ENCODE measurements at places on chromosomes 1 and 21.
A peak's percentile ranks its signal among the peaks of the same experiment; 100 is the strongest.

DNA sequence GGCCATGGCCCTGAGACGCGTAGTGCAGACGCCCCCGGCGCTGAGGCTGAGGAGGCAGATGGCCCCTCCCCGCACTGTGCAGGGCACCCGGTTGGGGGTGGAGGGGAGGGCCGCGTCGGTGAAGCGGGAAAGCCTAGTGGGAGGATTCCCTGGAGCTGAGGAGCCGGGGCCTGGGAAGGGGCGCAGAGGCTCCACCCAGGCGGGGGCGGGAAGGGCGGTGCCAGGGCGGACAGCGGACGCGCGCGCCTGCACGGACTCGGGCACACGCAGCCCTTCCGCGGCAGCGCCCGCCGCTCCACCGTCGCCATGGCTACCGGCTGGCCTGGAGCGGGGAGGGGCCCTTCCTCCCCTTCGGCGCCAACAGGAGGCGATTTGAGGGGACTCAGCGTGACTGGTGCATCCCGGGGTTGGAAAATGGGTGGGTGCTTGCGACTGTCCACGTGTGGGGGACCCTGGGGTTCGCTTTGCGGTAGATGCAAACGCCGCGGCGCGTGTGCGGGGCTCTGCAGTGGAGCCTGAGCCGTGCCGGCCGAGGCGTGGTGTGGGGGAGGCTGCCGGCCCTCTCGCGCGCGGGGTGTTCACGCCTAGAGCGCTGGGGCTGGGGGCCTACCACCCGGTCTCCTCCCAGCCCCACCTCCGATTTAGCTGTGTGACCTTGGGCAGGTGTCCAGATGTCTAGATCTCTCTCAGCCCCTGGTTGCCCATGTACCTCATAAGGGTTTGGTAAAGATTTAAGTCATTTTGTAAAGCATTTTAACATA lies 35.1 kb downstream of the PTPRF start:
- no peak overlapping the region for H3K27ac ChIP-seq
- H3K36me3 ChIP-seq, result peaks cover 2% of the 10 kb centered on the region
- peak; percentile 83 for DNase-seq
- no peak overlapping the region for H3K4me3 ChIP-seq

DNA sequence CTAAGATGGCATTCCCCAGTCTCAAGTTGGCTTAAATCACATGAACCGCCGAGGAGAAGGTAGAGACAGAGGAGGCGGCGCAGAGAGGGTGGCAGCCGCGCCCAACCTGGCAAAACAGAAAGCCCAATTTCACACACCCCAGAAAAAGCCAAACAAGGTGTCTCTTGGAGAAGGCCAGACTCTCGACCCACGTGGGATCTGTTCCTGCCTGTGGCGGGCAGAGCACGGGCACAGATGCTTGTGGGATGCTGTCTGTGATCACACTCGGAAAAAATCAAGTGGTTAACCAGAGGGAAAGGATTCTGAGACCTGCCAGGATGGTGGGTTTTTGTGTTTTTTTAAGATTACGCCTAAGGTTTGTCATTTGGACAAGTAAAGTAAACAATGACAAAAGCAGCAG lies 80.7 kb downstream of the MRPL37 start:
- H3K4me1 ChIP-seq, result peaks cover 5% of the 10 kb centered on the region
- no peak overlapping the region for H3K4me3 ChIP-seq
- peaks cover 7% of the 10 kb centered on the region for H3K36me3 ChIP-seq

DNA sequence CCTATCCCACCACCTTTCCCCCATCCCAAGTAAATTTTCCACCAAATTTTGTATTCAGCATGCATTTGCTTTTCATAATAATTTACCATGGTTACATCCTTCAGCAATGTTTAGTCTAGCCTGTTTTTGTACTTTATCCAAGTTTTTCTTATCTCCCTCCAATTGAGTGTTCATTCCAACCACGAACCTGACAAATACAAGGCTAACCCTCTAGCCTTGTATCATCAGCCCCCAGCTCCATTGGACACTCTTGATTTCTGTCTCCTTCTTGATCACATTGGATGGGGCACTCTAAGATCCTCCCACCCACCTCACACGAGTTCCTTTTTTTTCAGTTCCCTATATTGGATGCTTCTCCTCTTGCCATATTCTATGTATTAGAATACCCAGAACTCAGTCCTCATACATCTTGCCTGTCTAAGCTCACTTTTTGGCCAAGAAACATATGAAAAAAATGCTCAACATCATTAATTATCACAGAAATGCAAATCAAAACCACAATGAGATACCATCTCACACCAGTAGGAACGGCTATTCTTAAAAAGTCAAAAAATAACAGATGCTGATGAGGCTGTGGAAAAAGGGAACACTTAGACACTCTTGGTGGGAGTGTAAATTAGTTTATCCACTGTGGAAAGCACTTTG lies 40.5 kb upstream of the SLC35F3 start:
- H3K27ac ChIP-seq, result no peak overlapping the region
- no peaks in the 10 kb centered on the region for H3K27me3 ChIP-seq
- H3K36me3 ChIP-seq, result no peaks in the 10 kb centered on the region
- DNase-seq, result no peak

DNA sequence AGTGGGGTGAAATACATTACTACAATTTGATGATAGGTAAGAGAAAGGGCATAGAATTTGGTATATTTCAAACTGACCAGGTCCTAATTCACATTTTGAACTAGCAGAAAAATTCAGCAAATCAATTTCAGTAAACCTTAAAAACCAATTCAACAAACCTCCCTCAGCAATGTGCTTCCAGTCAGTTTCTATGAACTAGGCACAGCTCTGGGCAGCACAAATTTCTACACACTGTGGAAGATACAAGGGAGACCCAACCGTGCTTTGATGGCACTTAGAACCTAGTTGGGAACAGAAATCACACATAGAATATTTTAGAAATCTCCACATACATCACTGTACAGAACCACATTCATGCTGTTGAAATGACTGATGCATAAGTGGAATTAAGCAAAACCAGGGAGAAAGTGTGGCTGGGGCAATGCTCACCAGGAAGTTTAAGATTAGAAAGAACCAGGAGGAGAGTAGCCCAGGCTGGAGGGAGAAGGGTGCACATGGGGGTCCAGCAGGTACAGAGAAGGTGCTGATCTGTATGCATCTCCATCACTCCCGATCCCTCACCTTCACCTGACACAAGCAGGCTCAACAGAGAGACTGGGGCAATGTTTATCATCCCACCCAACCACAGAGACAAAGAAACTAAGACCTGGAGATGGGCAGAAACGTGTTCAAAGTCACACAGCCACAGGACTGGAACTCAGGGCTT lies 14.8 kb downstream of the C1orf226 start:
- H3K4me1 ChIP-seq, result peaks cover 14% of the 10 kb centered on the region
- no peaks in the 10 kb centered on the region for H3K27me3 ChIP-seq

- no peaks in the 10 kb centered on the region for H3K27me3 ChIP-seq
- no peak overlapping the region for H3K27ac ChIP-seq
- peak; percentile 18 for DNase-seq
- H3K4me1 ChIP-seq, result no peaks in the 10 kb centered on the region
Measured at GRCh38 chr1:165143437-165144065, 213.0 kb downstream of the LMX1A start.

DNA sequence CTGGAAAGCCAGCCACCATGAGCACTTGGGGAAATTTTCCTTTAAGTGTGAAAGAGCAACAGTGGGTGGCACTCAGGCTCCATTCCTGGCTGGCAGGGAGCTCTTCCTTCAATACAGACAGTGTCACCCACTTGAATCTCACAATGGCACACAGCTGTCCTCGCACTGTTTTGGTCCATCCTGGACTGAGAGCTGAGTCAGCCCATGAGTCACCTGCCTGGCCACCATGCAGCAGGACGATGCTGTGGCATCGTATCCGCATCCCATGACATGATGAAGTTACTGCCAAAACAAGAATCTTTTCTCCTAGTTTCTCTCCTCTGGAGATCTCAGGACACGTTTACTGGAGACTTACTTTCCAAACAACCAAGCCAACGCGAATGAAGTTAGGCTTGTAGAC lies 6.0 kb downstream of the TMPRSS2 start:
- H3K4me1 ChIP-seq, result no peaks in the 10 kb centered on the region
- no peak for DNase-seq
- H3K27me3 ChIP-seq, result no peaks in the 10 kb centered on the region
- H3K27ac ChIP-seq, result no peak overlapping the region

- H3K4me3 ChIP-seq, result no peak overlapping the region
- DNase-seq, result no peak
- H3K27me3 ChIP-seq, result no peaks in the 10 kb centered on the region
- no peaks in the 10 kb centered on the region for H3K4me1 ChIP-seq
- H3K36me3 ChIP-seq, result no peaks in the 10 kb centered on the region
Measured at GRCh38 chr1:77081834-77082233, 137.4 kb downstream of the PIGK start.

DNA sequence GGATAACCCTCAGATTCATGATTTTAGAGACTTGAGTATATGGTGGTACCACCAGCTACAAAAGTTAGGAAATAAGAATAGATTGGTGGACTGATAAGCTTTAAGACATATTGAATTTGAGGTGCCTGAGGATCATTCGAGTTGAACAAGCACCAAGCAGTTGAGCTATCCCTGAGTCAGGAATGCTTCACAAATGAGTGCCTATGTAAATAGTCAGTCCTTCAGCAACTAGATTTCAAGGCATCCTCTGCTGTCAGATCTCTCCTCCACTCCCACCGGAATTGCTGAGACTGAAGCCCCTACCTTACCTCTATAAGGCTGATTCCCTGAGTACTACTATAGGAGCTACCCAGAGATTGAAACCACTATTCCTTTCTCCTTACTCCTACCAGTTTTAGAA lies 7.1 kb downstream of the BTF3L4 start:
- no peaks in the 10 kb centered on the region for H3K4me1 ChIP-seq
- DNase-seq, result no peak
- H3K36me3 ChIP-seq, result peaks cover 5% of the 10 kb centered on the region
- no peak overlapping the region for H3K27ac ChIP-seq

GRCh38 chr1:39990428-39990827 lies 35.5 kb downstream of the MFSD2A start:
- H3K4me3 ChIP-seq, result no peak overlapping the region
- no peaks in the 10 kb centered on the region for H3K27me3 ChIP-seq
- H3K4me1 ChIP-seq, result no peaks in the 10 kb centered on the region
- no peak overlapping the region for H3K27ac ChIP-seq

- peaks cover 4% of the 10 kb centered on the region for H3K4me1 ChIP-seq
- DNase-seq, result no peak
- no peaks in the 10 kb centered on the region for H3K36me3 ChIP-seq
- no peak overlapping the region for H3K27ac ChIP-seq
- H3K27me3 ChIP-seq, result no peaks in the 10 kb centered on the region
- no peak overlapping the region for H3K4me3 ChIP-seq
Measured at GRCh38 chr1:20381045-20381641, 90.5 kb downstream of the VWA5B1 start.

GRCh38 chr1:944341-945325 lies 14.4 kb downstream of the NOC2L start:
- DNase-seq, result no peak
- peaks cover 5% of the 10 kb centered on the region for H3K36me3 ChIP-seq
- no peaks in the 10 kb centered on the region for H3K27me3 ChIP-seq

- no peak overlapping the region for H3K27ac ChIP-seq
- no peak overlapping the region for H3K4me3 ChIP-seq
- no peaks in the 10 kb centered on the region for H3K27me3 ChIP-seq
- H3K36me3 ChIP-seq, result no peaks in the 10 kb centered on the region
Measured at GRCh38 chr1:100304921-100305320, 38.9 kb downstream of the RTCA start.

DNA sequence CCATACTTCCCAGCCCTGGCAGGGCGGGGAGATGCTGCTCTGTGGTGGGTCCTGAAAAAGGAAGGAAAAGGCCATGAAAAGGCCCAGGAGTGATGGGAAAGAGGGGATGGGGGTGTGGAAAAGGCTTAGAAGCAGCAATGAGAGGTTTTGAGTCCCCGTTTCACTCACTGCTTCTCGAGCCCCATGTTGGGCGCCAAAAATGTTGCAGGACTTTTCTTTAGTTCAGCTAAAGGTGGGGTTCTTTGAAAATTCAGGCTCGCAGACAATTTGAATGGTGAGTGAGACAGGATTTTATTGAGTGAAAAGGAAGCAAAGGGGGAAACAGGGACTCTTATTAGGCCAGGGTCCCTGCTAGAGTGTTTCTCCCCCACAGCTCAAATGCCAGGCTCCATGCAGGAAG lies 93.1 kb downstream of the MRPS6 start:
- H3K36me3 ChIP-seq, result peaks cover 2% of the 10 kb centered on the region
- H3K27me3 ChIP-seq, result no peaks in the 10 kb centered on the region
- H3K4me3 ChIP-seq, result no peak overlapping the region
- peak; percentile 56 for DNase-seq

GRCh38 chr1:33302325-33302724 lies 18.6 kb downstream of the A3GALT2 start:
- no peak overlapping the region for H3K27ac ChIP-seq
- peaks cover 1% of the 10 kb centered on the region for H3K36me3 ChIP-seq
- H3K4me1 ChIP-seq, result no peaks in the 10 kb centered on the region
- H3K4me3 ChIP-seq, result no peak overlapping the region
- no peak for DNase-seq

- H3K36me3 ChIP-seq, result no peaks in the 10 kb centered on the region
- H3K4me1 ChIP-seq, result no peaks in the 10 kb centered on the region
- peak; percentile 64 for DNase-seq
- H3K27me3 ChIP-seq, result no peaks in the 10 kb centered on the region
- no peak overlapping the region for H3K4me3 ChIP-seq
Measured at GRCh38 chr1:164765557-164765956, 206.6 kb downstream of the PBX1 start.

DNA sequence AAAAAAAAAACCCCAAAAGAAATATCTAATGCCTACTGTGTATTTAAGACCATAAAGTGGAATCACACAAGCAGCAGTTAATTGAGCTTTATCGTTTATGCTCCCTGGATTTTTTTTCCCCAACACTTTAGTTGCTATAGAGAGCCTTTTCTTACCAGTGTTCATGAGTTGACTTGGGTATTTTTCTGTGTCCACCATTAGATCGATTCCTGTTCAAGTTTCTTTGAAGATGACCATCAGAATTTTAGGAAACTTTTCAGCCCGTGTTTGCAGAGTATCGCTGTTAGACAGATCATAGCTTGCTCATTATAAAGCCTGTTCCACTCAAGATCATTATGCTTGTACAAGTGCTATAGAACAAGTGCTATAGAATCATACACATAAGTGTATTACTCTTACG lies 1.5 kb downstream of the RALGPS2 start:
- H3K27ac ChIP-seq, result no peak overlapping the region
- no peak overlapping the region for H3K4me3 ChIP-seq
- no peak for DNase-seq
- H3K27me3 ChIP-seq, result no peaks in the 10 kb centered on the region
- no peaks in the 10 kb centered on the region for H3K36me3 ChIP-seq

DNA sequence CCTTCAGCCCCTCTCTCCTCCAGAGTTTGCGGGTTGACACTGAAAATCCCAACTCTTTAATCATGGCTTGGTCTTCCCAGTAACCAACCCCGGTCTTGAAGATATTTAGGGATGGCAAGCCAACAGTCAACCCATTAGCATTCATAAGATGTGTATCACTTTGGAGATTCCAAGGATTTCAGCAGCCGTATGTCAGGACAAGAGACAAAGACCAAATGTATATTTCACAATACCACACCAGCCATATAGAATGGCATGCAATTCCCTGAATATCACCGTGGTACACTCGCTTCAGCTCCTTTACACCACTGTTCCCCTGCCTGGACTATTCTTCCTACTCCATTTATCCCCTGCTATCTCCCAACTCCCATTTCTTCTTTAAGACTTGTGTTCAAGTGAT lies 109.2 kb downstream of the CSMD2 start:
- DNase-seq, result no peak
- H3K36me3 ChIP-seq, result no peaks in the 10 kb centered on the region
- H3K4me3 ChIP-seq, result no peak overlapping the region

- H3K36me3 ChIP-seq, result no peaks in the 10 kb centered on the region
- DNase-seq, result no peak
- H3K27ac ChIP-seq, result no peak overlapping the region
- no peaks in the 10 kb centered on the region for H3K27me3 ChIP-seq
- peaks cover 8% of the 10 kb centered on the region for H3K4me1 ChIP-seq
Measured at GRCh38 chr1:235942625-235942934, 75.9 kb upstream of the LYST start.
